Osteoblast (primary cell): ENCODE measurements at places on chromosomes 2 and 18. TPM values are rescaled to one million over a fixed set of nuclear protein-coding genes. Genes with fewer than 3 reads are reported as not detected.

DNA sequence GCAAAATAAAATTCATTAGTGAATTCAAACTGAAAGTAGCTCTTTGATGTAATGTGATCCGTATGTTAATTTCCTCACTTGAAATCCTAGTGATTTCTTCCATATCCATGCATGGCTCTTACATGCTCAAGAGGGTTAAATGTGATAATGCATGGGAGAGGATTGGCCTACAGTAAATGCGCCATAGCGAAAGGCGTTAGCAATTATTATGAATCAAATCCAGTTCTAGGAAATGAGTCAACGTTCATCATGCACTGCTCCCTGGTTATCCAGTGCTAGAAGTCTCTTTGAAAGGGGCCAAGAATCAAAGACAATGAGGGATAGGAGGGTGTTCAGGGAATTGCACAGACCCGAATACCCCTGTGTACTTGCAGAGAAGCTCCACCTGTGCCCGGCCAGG lies 101.4 kb upstream of the RASGRP3 start:
- H3K36me3 ChIP-seq, result peaks cover 13% of the 10 kb centered on the region
- no peaks in the 10 kb centered on the region for H3K27me3 ChIP-seq
- peak; percentile 25 for DNase-seq
- H3K4me3 ChIP-seq, result no peak overlapping the region

DNA sequence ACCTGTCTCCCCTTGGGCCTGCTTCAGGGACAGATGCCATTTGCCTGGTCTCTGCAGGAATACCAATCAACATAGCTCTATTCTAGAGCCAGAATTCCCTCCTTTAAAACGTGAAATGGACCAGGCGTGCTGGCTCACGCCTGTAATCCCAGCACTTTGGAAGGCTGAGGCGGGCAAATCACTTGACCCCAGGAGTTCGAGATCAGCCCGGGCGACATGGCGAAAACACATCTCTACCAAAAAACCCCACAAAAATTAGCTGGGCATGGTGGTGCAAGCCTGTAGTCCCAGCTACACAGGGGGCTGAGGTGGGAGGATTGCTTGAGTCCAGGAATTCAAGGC lies 127.0 kb downstream of the PLEKHM3 start:
- no peak for DNase-seq
- no peaks in the 10 kb centered on the region for H3K27me3 ChIP-seq
- H3K27ac ChIP-seq, result no peak overlapping the region
- no peak overlapping the region for H3K4me3 ChIP-seq
- no peaks in the 10 kb centered on the region for H3K36me3 ChIP-seq
- peaks cover 15% of the 10 kb centered on the region for H3K4me1 ChIP-seq

- DNase-seq, result no peak
- no peak overlapping the region for H3K27ac ChIP-seq
- H3K4me1 ChIP-seq, result no peaks in the 10 kb centered on the region
Observed at GRCh38 chr2:219628235-219628985, 980 bp downstream of the SLC4A3 start.

GRCh38 chr2:111944531-111945210 lies 46.3 kb downstream of the MERTK start:
- peaks cover 9% of the 10 kb centered on the region for H3K4me1 ChIP-seq
- peaks cover 49% of the 10 kb centered on the region for H3K27me3 ChIP-seq
- no peak overlapping the region for H3K27ac ChIP-seq
- no peak overlapping the region for H3K4me3 ChIP-seq

GRCh38 chr18:32122039-32122438 lies 30.4 kb downstream of the RNF138 start:
- no peak overlapping the region for H3K27ac ChIP-seq
- H3K36me3 ChIP-seq, result peaks cover 8% of the 10 kb centered on the region
- no peaks in the 10 kb centered on the region for H3K4me1 ChIP-seq
- H3K27me3 ChIP-seq, result no peaks in the 10 kb centered on the region

DNA sequence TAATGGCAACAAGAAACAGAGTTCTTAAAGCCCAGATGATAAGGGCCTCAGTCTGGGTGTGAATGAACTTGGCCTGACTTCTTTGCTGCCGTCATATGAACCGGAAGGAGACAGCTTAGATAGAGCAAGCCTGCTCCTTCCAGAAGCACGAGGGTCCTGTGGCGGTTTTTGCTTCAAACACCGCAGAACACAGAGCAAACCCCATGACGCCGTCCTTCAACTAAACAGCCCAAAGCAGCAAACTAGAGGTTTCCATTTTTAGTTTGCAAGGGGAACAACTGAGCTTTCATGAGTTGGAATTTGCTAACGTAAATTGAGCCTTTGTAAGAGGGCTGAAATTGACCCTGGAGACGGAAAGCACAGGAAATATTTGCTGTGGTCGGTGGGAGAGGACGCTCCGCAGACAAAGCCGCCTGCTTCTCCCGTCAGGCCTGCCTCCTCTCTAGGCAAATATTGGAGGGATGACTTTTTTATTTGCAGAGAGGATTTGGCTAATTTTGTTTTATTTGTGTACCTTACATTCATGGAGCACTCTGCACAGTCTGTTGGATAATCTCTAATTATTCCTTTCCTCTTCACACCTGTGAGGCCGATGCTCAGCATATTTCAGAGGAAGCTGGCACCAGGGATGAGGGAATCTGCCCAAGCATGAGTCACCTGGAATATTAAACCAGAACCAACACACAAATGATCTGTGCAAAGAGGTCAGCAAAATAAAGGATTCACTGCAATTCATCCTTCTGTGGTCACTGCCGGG lies 134.0 kb upstream of the NCK2 start:
- H3K4me1 ChIP-seq, result no peaks in the 10 kb centered on the region
- H3K27me3 ChIP-seq, result peaks cover 5% of the 10 kb centered on the region
- peak; percentile 64 for DNase-seq
- H3K4me3 ChIP-seq, result no peak overlapping the region
- H3K36me3 ChIP-seq, result no peaks in the 10 kb centered on the region

DNA sequence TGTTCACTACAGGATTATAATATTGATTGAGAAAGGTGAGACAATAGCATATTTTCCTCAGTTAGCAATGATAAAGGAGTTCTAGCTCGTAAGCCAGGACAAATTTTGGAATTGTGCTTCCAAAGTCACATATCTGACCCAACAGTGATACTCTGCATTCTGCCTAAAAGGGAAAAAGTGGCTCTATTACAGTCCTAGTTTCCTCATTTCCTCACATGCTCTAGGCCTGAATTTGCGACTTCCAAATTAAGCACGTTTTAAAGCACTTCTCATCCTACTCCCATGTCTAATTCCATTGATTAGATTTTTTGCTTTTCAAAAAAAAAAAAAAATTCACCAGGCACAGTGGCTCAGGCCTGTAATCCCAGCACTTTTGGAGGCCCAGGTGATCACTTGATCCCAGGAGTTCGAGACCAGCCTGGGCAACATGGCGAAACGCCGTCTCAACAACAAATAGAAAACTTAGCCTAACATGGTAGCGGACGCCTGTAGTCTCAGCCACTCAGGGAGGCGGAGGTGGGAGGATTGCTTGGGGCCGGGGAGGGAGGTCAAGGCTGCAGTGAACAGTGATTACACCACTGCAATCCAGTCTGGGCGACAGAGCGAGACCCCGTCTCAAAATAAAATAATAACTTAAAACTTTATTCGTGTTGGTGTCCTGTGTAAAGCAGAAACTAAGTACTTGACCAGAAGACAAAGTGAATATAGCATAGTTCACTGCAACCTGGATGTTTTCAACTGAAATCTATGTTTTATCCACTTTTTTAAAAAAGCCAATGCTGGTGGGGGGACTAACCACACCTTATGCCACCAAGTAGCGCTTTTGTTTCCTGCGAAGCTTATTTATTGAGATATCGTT lies 1.5 kb downstream of the ESCO1 start:
- H3K27ac ChIP-seq, result peak overlapping the region; percentile 98
- H3K4me3 ChIP-seq, result peak overlapping the region; percentile 97
- DNase-seq, result no peak

DNA sequence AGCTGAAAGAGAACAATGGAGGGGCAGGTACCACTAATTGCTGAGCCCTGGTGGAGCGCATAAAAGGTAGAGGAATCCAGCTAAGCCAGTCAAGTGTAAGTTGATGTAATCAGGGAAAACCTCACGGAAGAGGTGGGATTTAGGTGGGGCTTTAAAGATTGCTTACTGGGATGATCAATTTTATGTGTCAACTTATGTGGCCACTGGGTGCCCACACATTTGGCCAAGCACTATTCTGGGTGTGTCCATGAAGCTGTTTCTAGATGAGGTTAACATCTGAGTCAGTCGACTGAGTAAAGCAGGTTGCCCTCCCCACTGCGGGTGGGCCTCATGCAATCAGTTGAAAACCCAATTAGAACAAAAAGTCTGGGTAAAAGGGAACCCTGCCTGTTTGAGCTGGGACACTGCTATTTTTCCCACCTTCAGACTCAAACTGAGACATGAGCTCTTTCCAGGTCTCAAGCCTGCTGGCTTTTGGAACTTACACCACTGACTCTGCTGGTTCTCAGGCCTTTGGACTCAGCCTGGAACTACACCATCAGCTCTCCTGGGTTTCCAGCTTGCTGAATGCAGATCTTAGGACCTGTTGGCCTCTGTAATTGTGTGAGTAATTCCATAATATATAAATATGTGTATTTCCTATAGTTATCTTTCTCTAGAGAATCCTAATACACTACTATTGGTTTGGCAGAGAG lies 67.3 kb downstream of the MYO5B start:
- no peaks in the 10 kb centered on the region for H3K27me3 ChIP-seq

DNA sequence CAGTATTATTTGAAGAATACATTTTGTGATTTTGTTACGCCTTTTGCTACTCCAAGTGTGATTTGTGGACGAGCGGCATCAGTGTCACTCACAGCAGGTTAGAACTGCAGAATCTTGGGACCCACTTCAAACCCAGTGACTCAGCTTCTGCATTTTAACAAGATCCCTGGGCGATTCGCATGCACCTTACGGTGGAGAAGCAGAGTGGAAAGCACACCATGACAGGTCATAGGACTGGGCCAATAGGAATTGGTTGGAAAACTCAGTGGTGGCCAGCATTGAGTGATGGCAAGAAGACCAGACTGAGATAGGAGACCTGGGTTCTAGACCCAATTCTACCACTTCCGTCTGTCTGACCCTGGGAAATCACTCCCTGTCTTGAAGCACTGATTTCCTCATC lies 26.3 kb downstream of the CTLA4 start:
- H3K4me3 ChIP-seq, result no peak overlapping the region
- H3K4me1 ChIP-seq, result no peaks in the 10 kb centered on the region
- no peaks in the 10 kb centered on the region for H3K36me3 ChIP-seq
- H3K27me3 ChIP-seq, result no peaks in the 10 kb centered on the region

GRCh38 chr2:106847366-106847765 lies 38.6 kb downstream of the ST6GAL2 start:
- no peaks in the 10 kb centered on the region for H3K27me3 ChIP-seq
- H3K27ac ChIP-seq, result no peak overlapping the region
- no peak for DNase-seq
- H3K4me1 ChIP-seq, result no peaks in the 10 kb centered on the region
- no peaks in the 10 kb centered on the region for H3K36me3 ChIP-seq

GRCh38 chr2:101145406-101145805 lies 5.8 kb downstream of the TBC1D8 start:
- H3K4me1 ChIP-seq, result no peaks in the 10 kb centered on the region
- no peak overlapping the region for H3K27ac ChIP-seq

GRCh38 chr2:240431661-240432424 lies 3.6 kb upstream of the GPC1 start:
- H3K4me1 ChIP-seq, result peaks cover 15% of the 10 kb centered on the region
- H3K27me3 ChIP-seq, result no peaks in the 10 kb centered on the region
- H3K36me3 ChIP-seq, result no peaks in the 10 kb centered on the region
- H3K27ac ChIP-seq, result no peak overlapping the region
- peak; percentile 70 for DNase-seq

- no peak for DNase-seq
- no peaks in the 10 kb centered on the region for H3K27me3 ChIP-seq
- H3K36me3 ChIP-seq, result no peaks in the 10 kb centered on the region
- H3K4me1 ChIP-seq, result no peaks in the 10 kb centered on the region
Observed at GRCh38 chr2:161733025-161733424, 108.8 kb downstream of the SLC4A10 start.

DNA sequence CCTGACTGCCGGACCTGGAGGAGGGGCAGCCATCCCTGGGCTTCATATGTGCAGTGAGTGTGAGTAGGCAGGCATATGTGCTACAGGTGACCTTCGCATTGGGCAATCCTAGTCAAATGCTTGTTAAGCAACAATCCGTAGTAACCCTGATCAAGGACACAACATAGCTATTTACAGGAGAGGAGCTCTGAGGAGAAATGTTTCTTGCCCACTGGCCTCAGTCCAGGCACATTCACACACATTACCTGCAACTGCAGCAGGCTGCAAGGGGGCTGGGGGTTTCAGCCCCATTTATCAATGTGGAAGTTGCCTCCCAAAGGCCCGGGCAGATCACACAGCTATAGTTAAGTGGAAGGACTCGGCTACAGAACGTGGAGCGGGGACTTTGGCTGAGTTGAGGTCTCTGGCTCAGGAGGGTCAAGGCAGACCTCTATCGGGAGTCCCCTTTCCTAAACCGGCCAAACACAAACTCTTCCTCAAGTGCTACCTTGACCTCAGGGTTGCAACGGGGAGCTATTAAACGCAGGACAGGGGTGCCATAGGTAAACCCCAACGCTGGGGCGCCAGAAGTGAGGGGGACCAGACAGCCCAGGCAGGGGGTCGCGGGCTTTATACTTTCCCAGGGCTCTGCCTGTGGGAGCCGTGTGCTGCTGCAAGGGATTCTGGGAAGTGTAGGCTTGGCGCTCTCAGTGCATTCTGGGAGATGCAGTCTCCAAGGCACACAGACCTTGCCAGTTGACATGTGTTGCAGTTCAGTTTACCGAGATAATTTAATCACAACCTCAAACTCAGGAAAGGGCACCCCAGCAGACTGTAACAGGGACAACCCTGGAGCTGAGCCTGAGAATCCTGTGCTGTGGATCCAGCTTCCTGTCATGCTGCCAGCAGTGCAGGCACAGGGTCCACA lies 9.4 kb downstream of the KHK start:
- H3K4me3 ChIP-seq, result peak overlapping the region; percentile 66
- H3K27ac ChIP-seq, result no peak overlapping the region
- no peaks in the 10 kb centered on the region for H3K27me3 ChIP-seq
- DNase-seq, result peak; percentile 99
- H3K4me1 ChIP-seq, result peaks cover 5% of the 10 kb centered on the region
- no peaks in the 10 kb centered on the region for H3K36me3 ChIP-seq

GRCh38 chr2:209426432-209426831 lies 2.6 kb downstream of the MAP2 start:
- H3K4me1 ChIP-seq, result peaks cover 19% of the 10 kb centered on the region
- H3K4me3 ChIP-seq, result no peak overlapping the region
- DNase-seq, result peak; percentile 19
- no peaks in the 10 kb centered on the region for H3K36me3 ChIP-seq
- peaks cover 3% of the 10 kb centered on the region for H3K27me3 ChIP-seq

DNA sequence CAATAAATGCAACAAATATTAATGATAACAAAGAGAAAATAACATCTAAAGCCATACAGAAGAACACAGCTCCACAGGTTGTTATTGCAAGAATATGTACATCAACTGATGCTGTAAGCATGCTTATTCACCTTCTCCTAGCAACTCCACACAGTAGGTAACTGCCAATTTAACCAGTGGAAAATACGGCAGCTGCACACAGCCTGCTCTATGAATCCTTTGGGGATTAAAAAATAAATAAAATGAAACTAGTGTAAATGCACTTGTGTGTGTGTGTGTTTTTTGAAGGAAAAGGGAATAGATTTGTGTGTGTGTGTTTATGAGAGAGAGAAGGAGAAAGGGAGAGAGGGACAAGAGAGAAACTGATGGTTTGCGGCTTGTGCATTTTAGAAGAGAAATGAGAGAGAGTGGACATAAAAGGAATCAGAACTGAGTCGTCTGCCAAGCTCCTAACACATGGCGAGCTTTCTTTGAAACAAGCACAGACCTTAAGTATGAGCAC lies 96.2 kb upstream of the PDE1A start:
- no peaks in the 10 kb centered on the region for H3K27me3 ChIP-seq
- H3K4me1 ChIP-seq, result no peaks in the 10 kb centered on the region
- no peak overlapping the region for H3K27ac ChIP-seq
- H3K4me3 ChIP-seq, result no peak overlapping the region
- DNase-seq, result no peak

STARD6 gene
- not detected in 2 replicates for total RNA-seq

ZNF892 gene
- total RNA-seq, result 6.2 and 6.5 TPM in 2 replicates

PROKR1 gene
- not detected in 2 replicates for total RNA-seq

NT5C1B gene
- total RNA-seq, result not detected in 2 replicates
